ENCODE measurements at places on chromosomes 13 and 19.

GRCh38 chr19:15296841-15297415, 35.4 kb downstream of the BRD4 start:
- DNase-seq: no peak

- DNase-seq: no peak
Observed at GRCh38 chr19:28403690-28404089, 809.3 kb downstream of the UQCRFS1 start.

DNA sequence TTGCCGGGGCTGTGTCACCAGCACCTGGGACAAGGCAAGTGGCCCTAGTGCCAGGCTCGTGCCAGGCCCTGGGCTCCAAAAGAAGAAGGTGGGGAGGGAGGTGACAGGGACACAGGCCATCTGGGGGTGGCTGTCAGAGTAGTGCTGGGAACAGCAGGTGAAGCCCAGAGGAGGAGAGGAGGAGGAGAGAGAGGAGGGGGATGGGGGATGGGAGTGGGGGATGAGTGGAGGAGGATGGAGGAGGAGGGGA, 18.7 kb downstream of the LSM4 start:
- no peak for DNase-seq

DNA sequence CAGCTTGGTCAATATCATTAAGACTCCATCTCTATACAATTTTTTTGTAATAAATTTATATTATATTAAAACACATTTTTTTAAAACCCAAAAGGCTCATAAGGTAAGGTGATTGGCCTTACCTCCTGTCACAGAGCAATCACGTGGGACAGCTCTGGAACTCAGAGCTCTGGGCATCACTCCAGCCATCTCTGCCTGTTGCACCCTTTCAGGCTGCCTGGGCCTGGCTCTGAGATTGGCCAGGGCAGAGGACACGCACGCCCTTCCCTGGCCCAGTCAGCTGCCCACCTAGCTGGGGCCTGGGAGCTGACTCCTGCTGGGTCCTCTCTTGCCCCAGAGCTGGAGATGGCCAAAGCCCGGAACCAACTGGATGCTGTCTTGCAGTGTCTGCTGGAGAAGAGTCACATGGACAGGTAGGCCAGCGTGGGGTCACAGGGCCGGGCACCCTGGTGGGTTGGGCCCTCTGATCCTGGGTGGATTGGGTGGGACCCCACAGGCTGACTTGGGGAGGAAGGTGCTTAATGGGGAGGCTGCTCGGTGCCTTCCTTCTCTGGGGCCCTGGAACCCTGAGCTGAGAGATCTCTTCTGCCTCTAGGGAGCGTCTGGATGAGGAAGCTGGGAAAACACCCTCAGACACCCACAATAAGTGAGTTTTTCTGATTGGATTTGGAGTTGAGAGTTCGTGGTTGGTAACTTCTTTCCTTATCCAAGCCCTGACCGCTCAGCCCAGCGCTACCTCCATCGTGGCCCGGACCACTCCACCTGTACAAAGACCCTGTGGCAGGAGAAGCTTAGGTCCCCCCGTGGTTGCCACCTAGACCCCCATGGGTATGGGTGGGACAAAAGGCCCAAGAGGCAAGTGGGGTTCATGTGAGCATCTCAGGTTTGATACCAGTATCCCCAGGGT, 3.7 kb downstream of the LIN37 start:
- DNase-seq: no peak

- DNase-seq: no peak
Observed at GRCh38 chr13:55298201-55298600, 1842.5 kb upstream of the PRR20A start.

GRCh38 chr13:36706755-36707154, 32.9 kb downstream of the SERTM1 start:
- no peak for DNase-seq

DNA sequence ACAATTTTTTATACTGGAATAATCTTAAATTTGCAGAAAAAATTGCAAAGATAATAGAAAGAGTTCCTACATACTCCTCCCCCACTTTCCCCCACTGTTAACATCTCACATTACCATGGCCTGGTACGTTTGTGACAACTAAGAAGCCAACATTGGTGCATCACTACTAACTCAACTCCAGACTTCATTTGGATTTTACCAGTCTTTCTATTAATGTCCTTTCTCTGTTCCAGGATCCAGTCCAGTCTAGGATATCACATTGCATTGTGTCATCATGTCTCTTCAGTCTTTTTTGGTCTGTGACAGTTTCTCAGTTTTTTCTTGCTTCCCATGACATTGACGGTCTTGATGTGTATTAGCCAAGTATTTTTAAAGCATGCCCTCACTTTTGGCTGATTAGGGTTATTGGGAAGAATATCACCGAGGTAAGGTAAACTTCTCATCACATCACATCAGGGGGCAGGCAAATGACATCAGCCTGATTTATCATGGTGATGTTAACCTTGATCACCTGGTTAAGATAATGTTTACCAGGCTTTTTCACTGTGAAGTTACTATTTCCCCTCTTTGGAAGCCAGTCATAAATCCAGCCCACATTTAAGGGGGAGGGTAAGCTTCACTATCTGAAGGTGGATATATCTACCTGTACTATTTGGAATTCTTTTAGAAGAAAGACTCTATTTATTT, 322.1 kb downstream of the ENOX1 start:
- DNase-seq: no peak

DNA sequence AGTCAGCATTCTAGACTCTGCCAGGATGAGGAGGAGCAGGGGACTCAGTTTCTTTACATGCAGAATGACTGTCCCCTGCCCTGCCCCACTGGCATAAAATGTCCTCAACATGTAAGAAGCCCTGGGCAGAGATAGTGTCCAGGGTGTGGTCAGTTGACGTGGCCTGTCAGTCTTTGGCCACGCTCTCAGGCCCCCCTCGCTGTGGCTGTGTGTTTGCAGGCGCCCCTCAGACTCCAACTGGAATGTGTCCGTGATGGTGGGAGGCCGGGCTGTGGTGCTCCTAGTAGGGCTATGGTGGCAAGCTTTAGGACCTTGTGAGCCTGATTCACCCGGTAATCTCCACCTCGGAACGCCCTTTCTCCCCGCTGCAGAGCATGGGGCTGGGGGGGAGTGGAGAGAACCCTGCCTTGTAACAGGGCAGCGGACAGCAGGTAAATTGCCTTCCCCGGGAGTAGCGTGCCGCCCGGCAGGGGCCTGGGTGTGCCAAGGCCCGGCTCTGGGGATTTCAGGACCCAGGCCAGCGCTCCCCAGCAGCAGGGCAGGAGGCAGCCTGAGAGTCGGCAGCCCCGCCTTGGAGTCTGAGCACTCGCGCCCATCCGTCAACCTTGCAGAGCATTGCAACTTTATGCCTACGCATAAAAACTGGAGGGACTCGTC, 62.3 kb downstream of the CHST8 start:
- DNase-seq: no peak

- no peak for DNase-seq
Observed at GRCh38 chr13:51998723-51999509, 12.3 kb downstream of the ATP7B start.

DNA sequence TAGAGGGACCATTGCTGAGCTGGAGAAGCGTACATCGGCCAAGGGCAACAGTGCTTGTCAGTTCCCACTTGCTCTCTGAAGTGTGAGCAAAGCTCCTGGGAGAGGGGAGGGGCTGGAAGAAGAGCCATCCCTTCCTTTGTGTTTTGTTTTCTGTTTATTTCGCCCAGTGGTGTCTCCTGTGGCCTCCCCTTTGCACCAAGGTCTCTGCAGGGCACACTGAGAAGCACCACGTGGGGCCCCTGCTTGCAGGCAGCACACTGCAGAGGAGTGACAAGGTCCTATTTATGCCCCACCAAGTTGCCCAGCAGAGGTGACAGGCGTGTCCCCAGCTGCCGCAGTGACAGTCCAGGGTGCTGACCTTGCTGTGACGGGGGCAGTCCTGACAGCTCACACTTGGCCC, 24.0 kb downstream of the GRIN2D start:
- DNase-seq: no peak

DNA sequence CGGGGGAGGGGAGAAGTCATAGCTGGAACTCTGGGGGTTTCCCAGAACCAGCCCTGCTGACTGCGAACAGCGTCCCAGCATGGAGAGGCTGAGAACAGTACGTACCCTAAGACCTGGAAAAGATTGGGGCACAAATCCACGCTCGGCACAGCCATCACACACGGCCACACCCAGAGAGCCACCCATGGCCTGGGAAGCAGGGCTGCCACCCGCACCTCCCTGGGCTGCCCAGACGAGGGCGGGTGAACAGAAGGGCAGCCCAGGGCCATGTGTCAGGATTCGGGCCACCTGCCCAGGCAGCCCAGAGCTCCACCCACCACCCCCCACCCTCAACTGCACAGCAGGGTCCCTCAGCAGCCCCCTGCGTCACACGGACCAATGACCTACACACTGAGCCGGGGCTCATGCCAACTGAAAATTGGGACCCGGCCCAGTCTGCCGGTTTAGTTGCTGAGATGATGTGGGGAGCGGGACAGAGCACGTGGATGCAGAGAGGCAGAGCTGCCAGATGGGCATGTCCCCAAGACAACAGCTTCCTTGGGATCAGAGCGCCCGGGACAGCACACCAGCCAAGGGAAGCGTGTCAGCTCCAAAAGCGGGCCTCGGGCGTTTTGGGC, 8.5 kb downstream of the UBXN6 start:
- no peak for DNase-seq

GRCh38 chr13:37811441-37811840, 58.1 kb downstream of the TRPC4 start:
- DNase-seq: no peak
